Body of pancreas (tissue), 4 donors: ENCODE measurements at places on chromosomes 1 and 21. TPM values are rescaled to one million over a fixed set of nuclear protein-coding genes. Genes with fewer than 3 reads are reported as not detected.

The LPAR3 gene
- 17.1 TPM for total RNA-seq

DNA sequence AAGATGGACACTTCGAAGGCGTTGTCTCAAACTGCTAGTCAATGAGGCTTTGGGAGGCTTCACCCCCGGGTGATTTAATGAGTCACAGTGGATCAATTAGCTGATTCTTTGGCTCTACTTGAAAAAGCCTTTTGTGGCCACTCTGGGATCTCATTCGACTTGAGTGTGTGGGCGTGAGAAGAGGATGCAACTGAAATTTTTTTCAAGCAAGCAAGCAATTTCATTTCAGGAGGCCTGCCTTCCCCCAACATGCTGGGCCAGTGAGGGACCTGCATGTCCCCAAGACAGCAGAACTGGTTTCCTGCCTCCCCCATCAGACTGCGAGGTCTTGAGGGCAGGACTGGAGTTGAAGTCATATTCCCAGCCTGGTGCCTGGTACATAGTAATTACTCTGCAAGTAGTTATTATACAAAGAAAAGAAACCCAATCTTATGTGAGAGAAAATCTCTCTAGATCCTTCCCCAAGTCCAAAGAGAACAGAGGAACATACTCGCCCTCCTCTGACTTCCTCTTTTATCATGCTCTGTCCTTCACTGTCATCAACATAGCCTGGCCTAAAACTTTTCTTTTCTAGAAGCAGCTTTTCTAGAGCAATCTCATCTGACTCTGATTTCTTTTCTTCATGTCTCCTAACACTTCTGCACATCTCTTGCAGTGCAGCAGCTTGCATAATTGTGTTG, 22.7 kb downstream of the SYT6 start:
- DNase-seq: no peak

- DNase-seq: no peak
These were observed 44.1 kb upstream of the RAB4A start for GRCh38 chr1:229226796-229227195.

GRCh38 chr1:172269644-172270043, 150.8 kb upstream of the C1orf105 start:
- DNase-seq: no peak

DNA sequence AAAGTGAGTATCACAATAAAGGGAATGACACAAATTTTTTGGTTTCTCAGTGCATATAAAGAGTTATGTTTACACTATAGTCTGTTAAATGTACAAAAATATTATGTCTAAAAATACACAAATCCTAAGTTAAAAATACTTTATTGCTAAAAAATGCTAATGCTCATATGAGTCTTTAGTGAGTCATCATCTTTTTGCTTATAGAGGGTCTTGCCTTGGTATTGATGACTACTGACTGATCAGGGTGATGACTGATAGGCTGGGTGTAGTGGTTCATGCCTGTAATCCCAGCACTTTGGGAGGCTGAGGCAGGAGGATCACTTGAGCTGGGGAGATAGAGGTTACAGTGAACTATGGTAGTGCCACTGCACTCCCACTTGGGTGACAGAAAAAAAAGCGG, 12.9 kb upstream of the NUF2 start:
- no peak for DNase-seq

GRCh38 chr21:33619726-33620125, 21.8 kb downstream of the CRYZL1 start:
- DNase-seq: no peak

GRCh38 chr1:29747196-29747595, 510.9 kb downstream of the PTPRU start:
- no peak for DNase-seq
